ENCODE measurements at places on chromosomes 13 and 19.

DNA sequence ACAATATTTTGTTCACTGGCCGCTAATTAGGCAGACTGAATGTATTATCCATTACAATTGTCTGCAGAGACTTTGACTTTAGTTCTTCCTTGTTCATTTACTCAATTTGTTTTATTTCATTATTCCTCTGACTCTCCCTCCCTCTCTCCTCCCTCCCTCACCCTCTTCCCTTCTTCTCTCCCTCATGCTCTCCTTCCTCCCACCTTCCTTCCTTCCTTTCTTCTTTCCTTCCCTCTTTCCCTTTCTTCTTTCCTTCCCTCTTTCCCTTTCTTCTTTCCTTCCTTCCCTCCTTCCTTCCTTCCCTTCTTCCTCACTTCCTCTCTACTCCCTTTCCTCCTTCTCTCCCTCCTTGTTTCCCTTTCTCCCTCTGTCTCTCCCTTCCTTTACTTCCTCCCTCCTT is 1591.0 kb upstream of the SLC10A2 start:
- no peak for DNase-seq

DNA sequence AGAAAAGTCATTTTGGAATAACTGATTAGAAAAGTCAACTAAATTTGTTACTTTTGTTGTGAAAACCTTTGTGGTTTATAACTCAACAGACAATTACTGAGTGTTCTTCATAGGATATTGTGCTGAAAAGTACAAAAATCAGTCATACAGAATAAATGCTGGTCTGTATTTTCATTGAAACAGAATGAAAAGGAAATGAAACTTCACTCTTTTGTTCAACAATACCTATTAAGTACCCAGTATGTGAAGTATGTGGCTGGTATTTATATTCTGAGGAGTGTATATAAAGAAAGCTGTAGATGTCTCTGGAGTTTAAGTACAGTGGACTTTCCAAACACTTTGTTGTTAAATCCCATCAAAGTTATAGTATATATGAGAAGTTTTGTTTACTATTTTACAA is 828.4 kb upstream of the ATXN8OS start:
- no peak for DNase-seq

DNA sequence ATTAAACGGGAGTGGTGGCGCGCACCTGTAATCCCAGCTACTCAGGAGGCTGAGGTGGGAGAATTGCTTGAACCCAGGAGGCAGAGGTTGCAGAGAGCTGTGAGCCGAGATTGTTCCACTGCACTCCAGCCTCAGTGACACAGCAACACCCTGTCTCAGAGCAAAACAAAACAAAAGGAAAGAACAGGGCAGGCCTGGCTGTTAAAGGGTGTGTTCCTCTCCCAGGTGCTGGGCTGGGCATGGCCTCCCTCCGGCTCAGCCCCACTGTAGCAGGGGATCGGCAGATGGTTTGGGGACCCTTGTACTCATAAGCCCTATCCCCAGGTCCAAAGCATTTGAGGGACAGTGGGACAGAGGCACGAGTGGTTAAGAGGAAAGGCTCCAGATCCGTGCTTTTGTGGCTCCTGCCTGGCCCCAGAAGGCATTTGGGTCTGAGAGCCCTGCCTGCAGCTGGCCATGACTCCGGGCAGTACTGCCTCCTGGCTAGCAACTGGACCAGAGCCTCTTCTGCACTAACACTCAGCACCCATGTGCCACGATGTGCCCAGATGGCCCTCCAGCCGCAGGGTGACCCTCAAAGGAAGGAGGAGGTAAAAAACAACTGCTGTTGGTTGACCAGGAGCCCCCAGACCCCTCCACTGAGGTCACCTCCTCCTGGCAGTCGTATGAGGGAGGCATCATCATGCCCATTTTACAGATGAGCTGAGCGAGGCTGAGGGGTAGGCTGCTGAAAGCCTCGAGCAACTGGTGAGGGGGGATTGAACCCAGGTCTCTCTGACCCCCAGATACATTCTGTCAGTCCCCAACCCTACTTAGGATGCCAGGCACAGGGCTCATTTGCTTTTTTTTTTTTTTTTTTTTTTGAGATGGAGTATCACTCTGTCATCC is 10.0 kb downstream of the RFX1 start:
- no peak for DNase-seq

DNA sequence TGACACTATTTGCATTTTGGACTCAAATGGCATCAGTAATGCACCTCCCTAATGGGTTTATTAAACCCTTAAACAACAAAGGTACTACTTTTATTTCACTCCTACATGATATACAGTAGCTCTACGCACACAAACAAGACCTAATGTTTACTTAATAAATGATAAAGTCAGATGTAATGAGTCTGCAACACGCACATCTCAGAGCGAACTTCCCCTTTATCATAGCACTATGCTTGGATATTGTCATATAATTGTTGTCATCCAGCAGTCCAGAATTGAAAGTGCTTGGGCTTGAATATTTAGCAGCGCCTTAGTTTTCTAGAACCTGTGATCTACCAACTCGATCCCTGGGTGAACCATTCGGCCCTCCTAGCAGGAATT is 772 bp downstream of the PARP4 start:
- no peak for DNase-seq

- peak; percentile 5 for DNase-seq
These were observed 15.4 kb upstream of the ZNF681 start for GRCh38 chr19:23774106-23774505.

DNA sequence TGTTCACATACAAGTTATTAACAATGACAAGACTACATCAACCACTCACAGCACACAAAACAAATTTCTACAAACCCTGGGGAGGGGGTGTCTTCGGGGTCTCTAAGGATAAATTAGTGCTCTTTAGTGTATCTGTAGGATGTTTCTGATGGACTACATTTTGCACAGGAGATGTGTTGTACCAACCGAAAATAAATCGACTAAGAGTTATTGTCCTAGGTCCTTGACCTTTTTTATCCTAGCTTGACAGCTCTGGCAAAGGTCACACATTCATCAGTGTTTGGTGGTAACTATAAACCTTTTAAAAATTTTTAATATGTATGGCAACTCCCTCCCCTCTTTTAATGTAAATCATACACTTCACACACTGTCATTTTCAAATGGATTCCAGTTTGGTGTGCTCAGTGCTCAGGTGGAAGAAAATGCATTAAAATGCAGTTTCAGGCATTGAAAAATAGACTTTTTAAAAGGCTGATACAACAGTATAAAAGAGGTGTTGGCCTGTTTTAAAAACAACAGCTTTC is 7.7 kb downstream of the ZIC5 start:
- no peak for DNase-seq

- no peak for DNase-seq
These were observed 7.7 kb downstream of the PLEKHF1 start for GRCh38 chr19:29672933-29673336.

- no peak for DNase-seq
These were observed 68.6 kb upstream of the KL start for GRCh38 chr13:32947411-32948276.
